ENCODE measurements at places on chromosomes 6 and 20.
A peak's percentile ranks its signal among the peaks of the same experiment; 100 is the strongest.

GRCh38 chr6:14811775-14812428 lies 434.0 kb upstream of the JARID2 start:
- no peak for DNase-seq

DNA sequence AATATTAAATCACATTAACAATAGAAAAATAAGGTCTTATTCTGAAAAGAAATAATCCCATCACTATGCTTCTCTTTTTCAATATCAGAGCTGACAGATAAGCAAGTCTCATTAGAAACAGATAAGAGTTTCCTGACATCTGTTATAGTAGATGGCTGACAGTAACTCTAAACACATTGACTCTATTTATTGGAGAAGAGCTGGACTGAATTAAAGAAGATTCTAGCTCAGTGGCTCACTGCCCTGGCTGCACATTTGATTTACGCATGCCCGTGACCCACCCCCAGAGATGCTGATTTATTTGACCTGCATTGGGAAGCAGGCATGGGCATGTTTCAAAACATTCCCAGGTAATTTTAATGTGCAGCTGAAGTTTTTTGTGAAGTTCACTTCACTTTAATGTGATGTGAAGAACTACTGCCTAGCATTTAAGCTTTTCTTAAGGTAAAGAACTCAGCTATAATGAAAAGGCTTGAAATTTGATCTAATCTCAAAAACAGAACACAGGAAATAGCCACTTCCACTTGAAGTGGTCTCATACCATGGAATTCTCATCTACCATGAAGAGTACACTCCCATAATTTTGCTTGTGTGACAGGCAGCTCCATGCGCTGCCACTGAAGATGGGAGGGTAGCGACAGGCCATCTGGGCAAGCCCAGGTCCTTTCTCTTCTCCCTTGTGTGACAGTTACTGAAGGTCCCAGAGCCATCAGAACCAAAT lies 162.3 kb downstream of the TPBG start:
- DNase-seq = peak; percentile 50

DNA sequence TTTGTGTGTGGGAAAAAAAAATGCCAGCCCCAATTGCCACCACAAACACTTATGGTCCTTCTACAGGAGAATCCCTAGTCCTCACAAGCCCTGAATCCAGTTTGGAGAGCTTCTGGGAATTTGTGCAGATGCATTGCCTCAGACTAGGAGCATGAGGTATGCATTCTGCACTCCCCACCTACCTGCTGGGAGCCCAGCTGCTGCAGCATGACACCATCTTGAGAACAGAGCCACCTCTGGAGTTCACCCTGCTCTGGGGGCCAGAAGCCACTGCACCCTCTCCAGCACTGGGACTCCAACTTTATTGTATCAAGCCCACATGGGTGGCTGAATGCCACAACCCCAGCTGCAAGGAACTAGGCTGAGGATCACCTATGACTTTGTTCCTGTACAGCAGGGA lies 568.5 kb upstream of the ID4 start:
- no peak for DNase-seq

- DNase-seq = peak; percentile 43
These were observed 111.5 kb downstream of the ARHGAP18 start for GRCh38 chr6:129598244-129599187.

DNA sequence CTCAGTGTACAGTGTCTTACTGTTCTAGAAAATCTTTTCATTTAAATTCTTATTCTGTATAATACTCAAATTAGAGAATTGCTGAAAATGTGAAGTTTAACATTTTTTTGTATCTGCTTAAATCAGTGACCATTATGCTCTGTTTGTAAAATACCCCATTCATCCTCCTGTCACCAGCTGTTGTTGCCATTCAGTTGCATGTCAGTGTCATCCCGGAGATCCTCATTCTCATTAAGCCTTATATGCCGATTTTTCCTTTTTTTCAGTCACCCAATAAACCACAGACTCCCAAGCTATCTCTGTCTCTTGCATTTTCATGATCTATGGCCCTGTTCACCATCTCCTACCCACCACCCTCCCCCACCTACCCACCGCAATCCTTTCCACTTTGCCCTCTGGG lies 20.4 kb downstream of the GTF2H5 start:
- no peak for DNase-seq

DNA sequence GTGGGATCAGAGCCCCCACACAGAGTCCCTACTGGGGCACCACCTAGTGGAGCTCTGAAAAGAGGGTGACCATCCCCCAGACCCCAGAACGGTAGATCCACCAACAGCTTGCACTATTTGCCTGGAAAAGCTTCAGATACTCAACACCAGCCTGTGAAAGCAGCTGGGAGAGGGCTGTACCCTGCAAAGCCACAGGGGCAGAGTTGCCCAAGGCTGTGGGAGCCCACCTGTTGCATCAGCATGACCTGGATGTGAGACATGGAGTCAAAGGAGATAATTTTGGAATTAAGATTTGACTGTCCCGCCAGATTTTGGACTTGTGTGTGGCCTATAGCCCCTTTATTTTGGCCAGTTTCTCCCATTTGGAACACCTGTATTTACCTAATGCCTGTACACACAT lies 260.4 kb downstream of the TBX18 start:
- no peak for DNase-seq

GRCh38 chr6:34312259-34312658 lies 63.5 kb upstream of the SMIM29 start:
- no peak for DNase-seq

DNA sequence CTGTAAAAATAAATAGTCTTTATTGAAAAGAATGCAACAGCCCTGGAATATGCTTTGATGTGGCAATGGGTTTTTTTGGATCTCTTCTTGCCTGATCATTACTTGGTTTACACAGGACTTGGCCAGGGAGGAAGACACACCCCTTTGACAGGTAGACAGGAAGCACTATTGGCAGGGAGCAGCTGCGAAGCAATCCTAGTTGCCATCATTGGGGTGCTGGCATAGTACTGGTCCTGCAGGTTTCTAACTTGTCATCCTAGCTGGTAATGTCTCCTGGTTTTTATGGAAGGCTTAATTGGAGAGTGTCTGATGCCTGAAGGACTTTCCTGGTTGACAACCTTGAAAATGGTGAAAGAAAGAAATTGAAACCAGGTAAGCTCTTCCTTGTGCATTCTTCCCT lies 71.2 kb upstream of the CCN6 start:
- no peak for DNase-seq

All from SHP77 (cell line).